ENCODE measurements at places on chromosomes 1 and 21.

GRCh38 chr1:165645654-165646366 lies 14.8 kb downstream of the MGST3 start:
- no peak for DNase-seq

DNA sequence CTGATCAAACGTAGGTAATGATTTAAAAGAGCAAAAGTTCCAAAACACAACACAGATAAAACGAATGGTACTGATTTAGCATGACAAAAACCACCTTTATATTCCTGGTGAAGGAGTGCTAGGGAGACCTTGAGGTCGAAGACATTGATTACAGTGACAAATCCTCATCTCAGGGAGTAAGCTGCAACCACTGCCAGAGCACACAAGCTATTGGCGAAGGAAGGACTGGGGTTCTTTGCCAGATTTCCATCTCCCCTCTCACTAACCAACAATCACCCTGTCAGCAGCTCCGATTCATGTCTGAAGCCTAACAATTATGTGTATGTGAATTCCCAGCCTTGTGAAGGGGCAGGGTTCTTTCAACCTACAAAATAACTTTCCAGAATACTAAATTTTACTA lies 40.2 kb upstream of the DMRTB1 start:
- DNase-seq = no peak

- DNase-seq = no peak
Measured at GRCh38 chr1:105678334-105678733, 1378.1 kb upstream of the PRMT6 start.

- DNase-seq = no peak
Measured at GRCh38 chr21:15088488-15088887, 23.7 kb upstream of the NRIP1 start.

DNA sequence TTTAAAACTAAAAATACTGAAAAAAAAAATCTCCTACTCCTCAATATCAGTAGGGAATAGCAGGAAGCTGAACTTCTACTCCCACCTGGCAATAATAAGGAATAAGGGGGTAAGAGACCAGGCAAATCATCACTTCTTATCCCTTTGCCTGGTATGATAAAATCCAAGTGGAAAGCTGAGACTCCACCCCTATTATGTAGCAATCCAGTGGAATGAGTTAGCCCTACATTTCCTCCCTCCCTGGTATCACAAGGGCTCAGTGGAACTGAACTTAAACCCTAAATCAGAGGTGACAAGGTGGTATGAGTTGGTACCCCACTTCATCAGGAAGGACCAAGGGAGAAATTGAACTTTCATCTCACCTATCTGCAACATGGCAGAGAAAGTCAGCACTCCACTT lies 25.7 kb downstream of the TRIM33 start:
- DNase-seq = no peak

DNA sequence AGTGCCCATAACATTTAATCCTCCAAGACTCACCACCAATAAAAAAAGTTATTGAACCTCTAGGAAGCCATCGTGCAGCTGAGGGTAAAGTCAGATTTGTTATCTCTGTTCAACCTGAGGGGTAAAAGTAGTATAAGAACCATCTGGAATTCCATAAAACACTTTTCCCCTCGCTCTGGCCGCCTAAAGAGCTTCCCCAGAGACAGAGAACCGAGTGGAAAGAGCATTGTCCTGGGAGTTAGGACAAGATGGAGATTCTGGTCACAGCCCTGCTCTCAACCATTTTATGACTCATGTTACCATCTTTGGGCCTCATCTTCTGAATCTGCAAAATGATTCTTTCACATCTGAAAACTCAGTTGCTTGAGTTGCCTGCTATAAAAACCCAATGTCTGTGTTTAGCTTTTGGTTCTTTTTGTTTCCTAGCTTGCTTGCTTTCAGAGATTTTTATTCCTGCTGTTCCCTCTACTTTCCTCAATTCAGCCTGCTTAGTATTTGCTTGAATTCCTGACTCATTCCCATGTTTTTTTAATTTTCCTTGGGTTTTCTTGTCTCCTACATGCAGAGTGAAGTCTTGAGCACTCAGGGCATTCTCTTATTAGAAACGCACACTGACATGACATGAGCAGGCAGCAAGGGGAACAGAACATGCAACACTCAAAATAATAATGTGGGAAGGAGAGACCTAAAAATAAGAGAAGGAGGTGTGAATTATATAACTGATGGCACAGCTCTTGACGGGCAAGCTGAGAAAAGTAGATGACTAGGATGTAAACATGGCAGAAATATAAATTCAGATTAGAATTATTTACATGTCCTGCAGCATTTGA lies 1.7 kb downstream of the EPHX4 start:
- DNase-seq = no peak
